ENCODE measurements at places on chromosomes 4 and X.

- DNase-seq, result no peak
Observed at GRCh38 chr4:90030953-90031352, 96.2 kb upstream of the CCSER1 start.

GRCh38 chr4:6190486-6190885 is 9.9 kb downstream of the JAKMIP1 start:
- no peak for DNase-seq

GRCh38 chrX:104488811-104489210 is 77.2 kb upstream of the IL1RAPL2 start:
- no peak for DNase-seq

- DNase-seq, result no peak
Observed at GRCh38 chr4:86960557-86960961, 25.7 kb downstream of the AFF1 start.

- no peak for DNase-seq
Observed at GRCh38 chr4:119124352-119124751, 11.3 kb upstream of the MYOZ2 start.

DNA sequence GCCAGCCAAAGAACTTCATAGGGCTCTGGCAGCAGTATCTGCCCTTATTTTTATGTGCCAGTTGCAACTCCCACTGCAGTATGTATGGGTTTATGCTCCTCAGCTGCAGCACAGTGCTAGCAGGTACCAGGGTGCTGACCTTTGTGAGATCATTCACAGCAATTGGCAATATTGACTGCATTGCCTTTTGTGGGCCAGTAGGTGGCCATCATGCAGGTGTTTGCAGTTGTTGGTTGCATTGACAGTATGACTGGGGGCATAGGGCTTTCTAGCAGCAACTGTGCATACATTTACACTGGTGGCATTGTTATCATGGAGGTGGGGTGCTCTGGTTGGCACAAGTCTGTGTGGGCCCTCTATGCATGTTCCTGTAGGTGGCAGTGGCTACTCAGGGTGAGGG is 42.5 kb downstream of the FAAH2 start:
- no peak for DNase-seq

DNA sequence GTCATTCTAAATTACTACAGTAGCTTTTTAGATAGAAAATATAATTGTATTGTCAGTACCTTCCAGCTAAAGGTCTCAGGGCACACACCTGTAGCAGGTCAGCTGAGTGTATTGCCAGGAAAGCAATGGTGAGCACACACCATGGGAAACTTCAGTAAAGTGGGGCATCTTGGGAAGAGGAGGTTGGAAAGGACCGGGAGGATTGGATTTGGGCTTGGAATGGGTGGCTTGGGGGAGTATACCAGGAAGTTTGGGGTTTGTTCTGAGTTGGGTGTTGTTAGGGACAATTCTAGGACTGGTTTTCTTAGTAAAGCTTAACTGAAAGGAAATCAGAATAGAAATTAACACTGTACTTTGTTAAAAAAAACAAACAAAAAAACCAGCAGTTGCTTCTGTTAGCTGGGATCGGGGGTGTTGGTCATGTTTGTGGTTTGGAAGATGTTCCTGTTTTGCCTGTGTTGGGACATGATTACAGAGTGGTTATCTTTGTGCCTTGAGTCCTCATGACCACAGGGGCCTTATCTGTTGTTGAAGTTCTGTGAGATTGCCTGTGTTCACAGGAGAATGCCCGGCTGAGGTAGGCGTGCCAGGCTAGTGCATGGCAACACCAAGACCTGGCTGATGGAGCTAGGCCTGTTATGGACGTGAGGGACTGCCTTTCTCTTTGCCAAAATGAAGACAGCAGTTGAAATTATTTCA is 35.1 kb downstream of the PRIMPOL start:
- DNase-seq, result no peak

GRCh38 chr4:10697086-10697485 is 12.5 kb upstream of the CLNK start:
- DNase-seq, result no peak

DNA sequence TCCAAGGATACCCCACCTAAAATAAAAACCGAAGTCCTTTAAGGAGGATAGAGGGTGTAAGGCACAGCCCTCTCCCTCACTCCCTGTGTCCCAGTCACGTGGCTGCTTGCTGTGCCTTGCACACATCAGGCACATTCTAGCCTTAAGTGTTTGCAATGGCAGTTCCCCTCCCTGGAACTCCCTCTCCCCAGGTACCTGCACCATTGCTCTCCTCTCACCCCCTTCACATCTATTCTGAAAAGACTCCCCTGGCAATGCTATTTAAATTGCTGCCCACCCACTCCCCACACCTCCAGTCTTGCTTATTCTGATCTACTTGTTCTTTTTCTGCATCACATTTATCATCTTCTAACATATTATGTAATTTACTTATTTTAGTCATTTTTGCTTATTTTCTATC is 91.6 kb upstream of the LNX1 start:
- no peak for DNase-seq

DNA sequence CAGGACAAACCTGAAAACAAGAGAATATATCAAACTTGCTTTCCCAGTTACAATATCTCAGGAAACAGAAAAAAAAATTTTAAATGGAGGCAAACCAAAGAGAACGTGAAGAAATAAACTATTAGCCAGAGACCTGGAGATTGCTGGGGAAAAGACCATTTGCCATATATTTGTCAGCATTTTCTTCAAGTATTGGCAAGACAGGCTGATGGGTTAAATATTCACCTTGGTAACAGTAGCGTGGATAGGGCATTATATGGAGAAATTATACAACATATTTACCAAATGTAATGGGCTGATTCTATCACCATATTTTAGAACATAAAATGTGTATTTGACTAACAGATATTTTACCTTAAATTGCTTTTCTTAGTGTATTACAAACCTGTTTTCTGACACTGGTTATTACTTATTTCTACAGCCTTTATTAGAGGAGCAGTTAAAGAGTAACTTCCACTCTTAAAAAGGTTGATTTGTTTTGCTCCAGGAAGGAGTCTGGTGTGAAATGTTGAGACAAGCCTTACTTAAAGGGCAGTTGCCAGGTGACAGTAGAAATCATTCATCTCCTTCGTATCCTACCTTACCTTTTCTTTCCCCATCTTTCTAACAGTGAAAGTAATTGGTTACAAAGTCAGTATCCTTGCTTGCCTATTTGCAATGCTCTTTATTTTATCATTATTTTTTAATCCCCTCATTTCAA is 575.5 kb downstream of the GBA3 start:
- DNase-seq, result no peak

DNA sequence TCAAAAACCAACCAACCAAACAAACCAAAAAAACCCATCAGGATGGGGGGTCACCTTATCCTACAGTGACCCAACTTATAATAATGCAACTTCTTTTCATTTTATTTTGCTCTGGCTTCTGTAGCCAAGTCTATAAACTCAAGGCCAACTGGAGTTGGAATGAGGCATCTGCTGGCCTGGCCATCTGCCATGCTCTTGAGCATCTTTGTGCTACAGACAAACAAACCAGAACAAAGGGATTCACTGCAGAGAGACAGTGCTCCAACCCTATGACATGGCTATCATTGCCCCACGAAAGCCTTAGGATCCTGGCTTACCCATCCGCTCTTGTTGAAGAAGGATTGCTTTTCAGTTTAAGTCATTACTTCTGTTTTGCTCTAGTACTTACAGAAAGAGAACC is 49.2 kb upstream of the SCRG1 start:
- DNase-seq, result no peak

- DNase-seq, result peak; percentile 74
Observed at GRCh38 chr4:174522183-174523024, at the start of gene HPGD. TSS of gene HPGD (minus strand) at chr4:174522488. CDS start at chr4:174522451, 37 bp downstream.

- no peak for DNase-seq
Observed at GRCh38 chr4:173205656-173206055, 37.0 kb downstream of the GALNT7 start.

GRCh38 chrX:112056886-112057285 is 25.7 kb downstream of the TRPC5 start:
- no peak for DNase-seq

GRCh38 chr4:95388911-95389310 is 159.9 kb downstream of the UNC5C start:
- no peak for DNase-seq

GRCh38 chr4:81421346-81422218 is 50.1 kb downstream of the RASGEF1B start:
- DNase-seq, result no peak

DNA sequence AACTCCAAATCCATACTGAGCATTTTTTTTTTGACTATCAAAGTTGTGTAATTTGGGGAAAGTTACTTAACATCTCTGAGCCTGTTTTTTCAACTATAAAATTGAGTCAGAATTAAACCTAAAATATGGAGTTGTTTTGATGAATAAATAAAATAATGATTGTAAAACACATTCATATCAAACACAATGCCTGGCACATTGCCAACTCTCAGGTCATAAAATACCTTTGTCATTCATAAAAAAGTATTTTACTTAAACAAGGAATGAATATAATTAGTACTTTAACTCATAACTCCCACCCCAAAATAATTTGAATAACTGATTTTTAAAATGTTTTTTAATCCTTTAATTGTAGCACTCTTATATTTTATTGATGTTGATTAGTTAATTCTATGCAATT is 3.8 kb upstream of the GPR174 start:
- DNase-seq, result no peak

- no peak for DNase-seq
Observed at GRCh38 chr4:154616731-154617130, 4.3 kb upstream of the FGG start.

- no peak for DNase-seq
Observed at GRCh38 chrX:108167211-108167872, 75.8 kb downstream of the ATG4A start.

DNA sequence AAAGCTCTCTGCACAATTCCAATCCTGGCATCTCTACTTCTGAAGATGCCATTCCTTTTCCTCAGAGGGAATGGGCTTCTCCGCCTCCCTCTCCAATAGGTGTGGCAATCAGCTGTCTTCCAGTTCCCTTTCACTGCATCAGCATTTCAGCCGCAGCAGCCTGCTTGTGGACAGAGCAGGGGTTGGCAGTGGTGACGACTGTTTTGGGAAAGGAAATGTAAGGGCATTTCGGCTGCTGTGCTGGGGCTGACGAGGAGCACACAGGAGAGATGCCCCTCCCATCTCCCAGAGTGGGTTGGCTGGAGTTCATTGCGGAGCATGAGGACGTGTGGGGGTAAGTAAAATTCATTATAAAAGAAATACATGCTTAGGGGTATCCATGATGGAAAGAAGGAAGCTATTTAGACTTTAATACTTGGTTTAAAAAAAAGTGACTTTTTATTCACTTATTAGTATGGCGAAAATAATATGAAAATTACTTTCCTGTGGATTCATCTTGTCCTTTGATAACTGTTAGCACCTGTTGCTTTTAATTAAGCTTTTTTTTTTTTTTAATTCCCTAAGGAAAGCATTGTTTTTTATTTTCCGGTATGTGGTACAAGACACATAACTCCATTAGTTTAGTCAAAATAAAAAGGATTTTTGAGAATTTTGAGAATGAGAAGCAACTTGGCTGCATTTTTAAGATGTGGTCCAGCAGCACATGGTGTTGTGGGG is at the start of gene LIMCH1:
Gene LIMCH1 (plus strand): TSS at position 141 of the 717 bp plus-strand sequence. CDS start 67,839 bp downstream, outside the sequence.
- DNase-seq, result no peak

DNA sequence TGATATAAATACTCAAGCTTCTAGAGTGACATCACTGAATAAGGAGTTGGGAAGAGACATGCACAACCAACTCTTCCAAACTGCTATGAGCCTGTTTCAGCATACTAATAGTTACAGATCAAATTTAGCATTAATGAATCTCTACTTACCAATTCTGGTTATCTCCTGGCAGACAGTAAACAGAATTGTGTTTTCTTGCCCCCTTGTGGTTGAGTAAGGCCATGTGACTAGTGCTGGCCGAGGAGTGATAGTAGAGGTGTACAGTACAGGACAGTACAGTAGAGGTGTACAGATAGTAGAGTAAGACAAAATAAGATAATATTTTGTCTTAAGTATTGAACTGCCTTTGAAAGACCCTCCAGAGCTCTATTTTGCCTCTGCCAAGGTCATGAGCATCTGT is 681.4 kb downstream of the GABRG1 start:
- no peak for DNase-seq

Data from CD4-positive, alpha-beta T cell treated with Interleukin-6 for 4 hours (primary cell).